ENCODE measurements at places on chromosomes 1 and 21.
A peak's percentile ranks its signal among the peaks of the same experiment; 100 is the strongest.

DNA sequence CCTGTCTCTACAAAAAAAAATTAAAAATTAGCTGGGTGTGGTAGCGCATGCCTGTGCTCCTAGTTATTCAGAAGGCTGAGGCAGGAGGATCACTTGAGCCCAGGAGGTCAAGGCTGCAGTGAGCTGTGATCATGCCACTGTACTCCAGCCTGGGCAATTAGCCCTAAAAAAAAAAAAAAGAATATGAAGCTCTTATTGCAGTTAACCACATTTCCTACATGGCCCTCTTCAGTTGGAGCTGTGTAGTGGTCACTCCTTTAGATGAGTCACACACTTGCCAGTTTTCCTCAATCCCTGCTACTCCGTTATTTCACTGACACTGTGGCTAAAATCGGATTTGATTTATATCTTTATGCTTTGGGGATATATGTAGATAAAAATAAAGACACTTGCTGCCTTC lies 11.8 kb downstream of the NFYC start:
- H3K4me1 ChIP-seq: no peaks in the 10 kb centered on the region
- no peak overlapping the region for H3K4me3 ChIP-seq
- no peak overlapping the region for H3K27ac ChIP-seq
- no peak for DNase-seq
- H3K27me3 ChIP-seq: no peaks in the 10 kb centered on the region

- peaks cover 6% of the 10 kb centered on the region for H3K4me1 ChIP-seq
- no peak for DNase-seq
- H3K4me3 ChIP-seq: no peak overlapping the region
- no peaks in the 10 kb centered on the region for H3K36me3 ChIP-seq
Measured at GRCh38 chr1:1162597-1163537, 10.8 kb upstream of the TTLL10 start.

DNA sequence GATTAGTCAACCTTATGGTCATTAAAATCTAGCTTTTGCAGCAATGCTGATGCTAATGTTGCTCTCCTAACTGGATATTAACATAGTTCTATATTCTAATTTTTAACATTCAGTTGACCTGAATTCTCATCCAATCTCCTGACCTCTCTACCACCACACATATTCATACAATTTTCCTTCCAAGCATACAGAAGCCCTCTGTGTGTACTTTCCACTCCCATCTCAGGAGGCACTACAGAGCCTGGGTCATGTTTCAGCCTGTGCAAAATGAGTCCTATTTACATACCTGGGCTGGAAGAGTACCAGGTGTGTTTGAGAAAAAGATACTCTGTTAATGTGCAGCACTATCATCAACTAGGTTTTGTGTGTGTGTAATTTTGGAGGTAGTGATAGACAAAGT lies 486.3 kb downstream of the NEGR1 start:
- no peak overlapping the region for H3K27ac ChIP-seq
- H3K27me3 ChIP-seq: no peaks in the 10 kb centered on the region
- peak; percentile 6 for DNase-seq

DNA sequence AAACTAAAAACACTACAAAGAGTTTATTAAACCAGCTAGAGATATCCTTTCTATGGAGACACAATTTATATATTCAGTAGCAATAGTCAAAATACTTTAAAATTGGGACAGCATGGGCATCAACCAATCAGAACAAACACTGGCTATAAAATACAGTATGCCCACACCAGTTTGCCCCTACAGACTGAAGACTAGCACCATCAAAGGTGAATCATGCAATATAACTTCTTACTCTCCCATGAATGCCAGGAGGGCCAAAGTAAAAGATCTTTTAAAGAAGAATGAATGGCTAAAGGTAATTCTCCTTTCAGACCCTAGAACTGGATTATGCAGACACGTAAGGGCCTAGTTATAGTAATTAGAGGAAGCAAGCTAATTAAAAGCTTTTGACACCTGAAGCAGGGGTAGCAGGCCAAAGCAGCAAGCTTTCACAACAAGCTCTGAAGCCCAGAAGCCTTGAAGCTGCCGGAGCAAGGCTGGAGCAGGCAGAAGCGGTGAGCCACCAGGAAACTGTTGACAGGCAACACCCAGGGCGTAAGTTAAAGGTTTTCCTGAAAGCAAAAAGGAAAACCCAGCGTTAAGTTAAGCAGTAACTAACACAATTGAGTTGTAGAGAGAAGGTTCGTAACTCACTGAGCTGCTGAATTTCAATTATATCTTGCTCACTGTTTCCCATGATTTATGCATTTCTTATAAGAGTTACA lies 99.3 kb downstream of the CDC42BPA start:
- no peak overlapping the region for H3K27ac ChIP-seq
- H3K4me3 ChIP-seq: no peak overlapping the region
- no peaks in the 10 kb centered on the region for H3K4me1 ChIP-seq
- no peak for DNase-seq
- no peaks in the 10 kb centered on the region for H3K36me3 ChIP-seq
- H3K27me3 ChIP-seq: no peaks in the 10 kb centered on the region

DNA sequence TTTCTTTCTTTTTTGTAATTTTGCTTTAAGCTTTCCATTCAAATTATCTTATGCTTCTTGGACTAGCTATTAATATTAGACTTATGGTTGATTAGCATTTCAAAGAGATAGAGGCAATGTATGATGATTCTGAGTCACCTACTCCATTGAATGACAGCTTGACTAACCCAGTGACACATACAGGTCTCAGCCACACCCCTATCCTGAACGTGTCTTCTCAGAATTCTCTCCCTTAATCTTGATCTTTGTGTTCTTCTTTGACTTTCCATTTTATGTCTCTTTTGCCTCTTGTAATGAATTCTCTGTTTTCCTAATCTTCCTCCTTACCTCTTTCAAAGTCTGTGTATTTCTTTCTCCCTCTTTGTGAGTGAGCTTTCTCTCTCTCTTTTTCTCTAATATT lies 241.1 kb downstream of the PDE4B start:
- H3K4me3 ChIP-seq: no peak overlapping the region
- no peak overlapping the region for H3K27ac ChIP-seq
- H3K36me3 ChIP-seq: no peaks in the 10 kb centered on the region
- H3K4me1 ChIP-seq: no peaks in the 10 kb centered on the region
- DNase-seq: no peak

- DNase-seq: no peak
- H3K4me3 ChIP-seq: no peak overlapping the region
- no peak overlapping the region for H3K27ac ChIP-seq
- no peaks in the 10 kb centered on the region for H3K36me3 ChIP-seq
Measured at GRCh38 chr1:12087797-12088314, 24.8 kb downstream of the TNFRSF8 start.

GRCh38 chr1:32309960-32310359 lies 18.1 kb downstream of the HDAC1 start:
- H3K27me3 ChIP-seq: no peaks in the 10 kb centered on the region
- no peak overlapping the region for H3K27ac ChIP-seq
- H3K36me3 ChIP-seq: no peaks in the 10 kb centered on the region
- no peaks in the 10 kb centered on the region for H3K4me1 ChIP-seq
- H3K4me3 ChIP-seq: no peak overlapping the region
- no peak for DNase-seq

All from mesendoderm (in vitro differentiated cells).